ENCODE measurements at places on chromosomes 1 and 21.

DNA sequence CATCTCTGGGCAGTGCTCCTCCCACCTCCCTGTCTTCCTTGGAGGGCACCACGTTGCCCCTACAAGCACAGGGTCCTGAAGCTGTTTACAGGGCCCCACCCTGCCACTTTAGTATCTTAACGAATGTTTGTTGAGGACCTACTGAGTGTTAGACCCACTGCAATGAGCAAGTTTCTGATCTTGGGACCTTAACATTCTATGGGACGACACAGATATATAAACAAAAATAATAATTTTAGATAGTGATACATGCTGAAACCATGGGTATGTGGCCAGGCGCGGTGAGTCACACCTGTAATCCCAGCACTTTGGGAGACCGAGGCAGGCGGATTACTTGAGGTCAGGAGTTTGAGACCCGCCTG is 10.1 kb downstream of the ENTREP3 start:
- no peak for DNase-seq

DNA sequence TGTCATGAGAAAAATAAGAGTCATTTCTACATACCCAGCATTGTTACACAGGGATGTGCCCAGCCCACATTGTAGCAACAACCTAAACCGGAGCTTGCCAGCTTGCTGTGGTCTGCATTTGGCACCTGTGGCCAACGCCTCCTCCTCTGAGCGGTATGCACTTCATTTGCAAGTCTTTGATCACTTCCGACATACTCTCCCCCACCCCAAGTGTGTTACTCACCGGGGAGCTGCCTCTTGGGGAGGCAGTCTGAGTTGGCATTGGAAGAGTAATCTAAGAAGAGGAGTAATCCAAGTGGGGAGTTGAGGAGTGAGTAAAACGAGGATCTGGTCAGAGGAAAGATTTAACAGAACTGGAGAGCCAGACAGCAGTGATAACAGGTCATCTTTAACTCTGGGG is 3.8 kb downstream of the BCL9 start:
- DNase-seq, result no peak

- DNase-seq, result no peak
Measured at GRCh38 chr1:167128261-167129227, 34.7 kb downstream of the STYXL2 start.

- DNase-seq, result no peak
Measured at GRCh38 chr1:27009601-27010197, 3.0 kb downstream of the TENT5B start.

DNA sequence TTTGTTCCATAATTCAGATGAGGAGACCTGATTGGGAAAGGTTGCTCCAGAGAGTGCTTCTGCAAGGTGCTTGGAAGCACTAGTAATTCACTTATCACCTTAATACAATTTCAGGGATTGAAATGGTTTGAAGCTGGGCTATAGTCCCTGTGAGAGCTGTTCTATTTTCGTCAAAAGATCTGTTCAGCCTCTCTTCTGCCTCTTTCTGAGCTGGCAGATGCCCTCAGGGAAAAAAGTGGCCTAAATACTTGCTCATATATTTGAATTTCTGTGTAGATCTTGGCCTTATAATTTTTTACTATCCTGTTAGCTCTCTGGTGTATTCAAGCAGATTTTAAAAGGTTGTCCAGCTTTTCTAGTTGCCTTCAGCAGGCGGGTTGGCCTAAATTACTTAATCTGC is 22.3 kb downstream of the C1orf146 start:
- no peak for DNase-seq

GRCh38 chr1:169484101-169484500 is 1.6 kb downstream of the SLC19A2 start:
- no peak for DNase-seq

DNA sequence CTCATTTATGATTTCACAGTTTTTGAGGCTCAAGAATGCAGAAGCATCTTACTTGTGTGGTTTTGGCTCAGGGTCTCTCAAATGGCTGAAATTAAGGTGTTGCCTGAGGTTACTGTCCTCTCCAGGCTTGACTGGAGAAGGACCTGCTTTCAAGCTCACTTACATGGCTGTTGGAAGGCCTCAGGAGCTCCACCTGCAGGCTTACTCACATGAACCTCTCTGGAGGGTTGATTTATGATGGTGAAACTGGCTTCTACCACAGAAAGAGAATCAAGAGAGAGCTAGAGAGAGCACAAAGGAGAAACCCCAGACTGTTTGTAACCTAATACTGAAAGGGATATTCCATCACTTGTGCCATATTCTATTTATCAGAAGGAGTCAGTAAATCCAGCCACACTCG is 6.2 kb upstream of the KCNK2 start:
- DNase-seq, result no peak

DNA sequence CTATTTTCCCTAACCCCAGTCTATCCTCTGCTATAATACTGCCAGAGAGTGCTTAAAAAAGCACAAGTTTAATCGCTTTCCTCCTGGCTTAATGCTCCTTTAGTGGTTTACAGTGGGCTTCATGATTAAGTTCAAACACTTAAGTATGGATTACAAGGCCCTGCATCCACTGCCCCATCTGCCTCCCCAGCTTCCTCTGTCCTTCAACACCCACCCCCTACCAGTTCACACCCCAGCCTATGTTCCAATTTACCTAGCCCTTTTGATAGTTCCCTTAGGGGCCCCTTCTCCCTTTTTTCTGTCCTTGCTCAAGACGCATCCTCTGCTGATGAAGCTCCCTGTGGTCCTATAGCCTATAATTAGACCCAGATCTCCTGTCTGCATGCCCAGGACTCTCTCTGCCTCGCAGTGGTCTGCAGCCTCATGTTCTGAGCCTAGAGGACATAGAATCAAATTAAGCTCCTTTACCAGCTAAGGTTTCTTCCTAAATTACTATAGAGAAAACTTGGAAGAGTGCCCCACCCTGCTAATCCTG is 212.5 kb downstream of the FGGY start:
- no peak for DNase-seq

GRCh38 chr1:223832637-223832943 is 13.2 kb downstream of the TP53BP2 start:
- no peak for DNase-seq

All from esophagus squamous epithelium (tissue), 5 donors.